ENCODE measurements at places on chromosomes 1 and 21. TPM values are rescaled to one million over a fixed set of nuclear protein-coding genes. Genes with fewer than 3 reads are reported as not detected.

- no peak for DNase-seq
Measured at GRCh38 chr21:45875881-45876280, 105.7 kb upstream of the COL6A1 start.

DNA sequence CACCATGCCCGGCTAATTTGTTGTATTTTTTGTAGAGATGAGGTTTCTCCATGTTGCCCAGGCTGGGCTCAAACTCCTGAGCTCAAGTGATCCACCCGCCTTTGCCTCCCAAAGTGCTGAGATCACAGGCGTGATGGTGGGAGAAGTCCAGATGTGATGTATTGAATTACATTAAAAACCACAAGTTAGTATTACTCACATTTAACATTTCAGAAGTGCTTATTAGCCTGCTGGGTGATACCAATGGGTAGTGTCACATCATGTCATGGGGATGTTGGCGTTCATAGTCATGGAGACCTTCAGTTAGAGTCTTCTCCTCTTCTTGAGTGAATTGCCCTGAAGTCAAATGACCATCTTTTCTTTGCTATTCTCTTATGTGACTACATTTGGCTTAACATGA lies 63.6 kb upstream of the VAMP3 start:
- no peak for DNase-seq

Gene CR1L
- total RNA-seq = not detected

GRCh38 chr21:40227096-40227495 lies 359.9 kb downstream of the PCP4 start:
- DNase-seq = no peak

Gene AK4
- 59.7 TPM for total RNA-seq

Gene ANKRD34A
- total RNA-seq = 3.4 TPM

Gene GMEB1
- 4.2 TPM for total RNA-seq

GRCh38 chr1:159341736-159342135 lies 39.6 kb downstream of the FCER1A start:
- no peak for DNase-seq

Gene HCRTR1
- 0.43 TPM for total RNA-seq

Gene C2CD2
- 8.6 TPM for total RNA-seq
